Activated T-cell treated with anti-CD3 and anti-CD28 coated beads for 24 hours (primary cell): ENCODE measurements at places on chromosomes 16 and 17.

GRCh38 chr16:18024611-18025010 lies 311.9 kb downstream of the NPIPA8 start:
- no peak for DNase-seq

- no peak for DNase-seq
Observed at GRCh38 chr16:49876716-49877129, 20.8 kb upstream of the ZNF423 start.

- no peak for DNase-seq
Observed at GRCh38 chr17:77442976-77443747, 302.4 kb downstream of the SEC14L1 start.

GRCh38 chr16:75452464-75453190 lies 11.9 kb downstream of the TMEM170A start:
- no peak for DNase-seq

- no peak for DNase-seq
Observed at GRCh38 chr16:10660950-10661635, 33.6 kb downstream of the TEKT5 start.

- DNase-seq, result no peak
Observed at GRCh38 chr16:82344157-82344556, 174.1 kb upstream of the MPHOSPH6 start.

DNA sequence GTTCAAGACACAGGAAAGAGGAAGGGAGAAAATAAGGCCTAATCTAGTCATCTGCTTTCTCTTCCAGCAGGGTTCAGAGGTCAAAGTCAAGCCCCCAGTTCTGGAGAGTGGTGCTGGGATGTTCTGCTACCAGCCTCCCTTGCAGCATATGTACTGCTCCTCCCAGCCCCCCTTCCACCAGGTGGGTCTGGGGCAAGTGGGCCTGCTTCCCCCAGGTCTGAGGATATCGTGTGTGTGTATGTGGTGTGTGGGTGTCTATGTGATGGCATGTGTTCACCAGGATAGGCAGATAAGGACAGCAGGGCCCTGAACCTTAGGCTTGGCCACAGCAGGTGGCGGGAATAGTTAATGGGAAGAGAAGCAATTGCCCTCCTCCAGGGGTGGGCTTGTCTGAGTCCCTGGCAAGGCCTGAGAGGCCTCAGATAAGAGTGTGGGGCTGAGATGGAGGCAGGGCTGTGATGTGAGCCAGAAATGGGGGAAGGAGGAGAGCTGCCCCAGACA lies 21.1 kb downstream of the FOXN1 start:
- DNase-seq, result no peak

- DNase-seq, result no peak
Observed at GRCh38 chr17:5133311-5133710, 17.5 kb downstream of the USP6 start.

GRCh38 chr17:79627766-79628690 lies 17.2 kb upstream of the RBFOX3 start:
- DNase-seq, result no peak

GRCh38 chr17:35368081-35368830 lies 5.2 kb downstream of the SLFN11 start:
- no peak for DNase-seq

- no peak for DNase-seq
Observed at GRCh38 chr17:70394473-70395232, 225.3 kb downstream of the KCNJ2 start.

DNA sequence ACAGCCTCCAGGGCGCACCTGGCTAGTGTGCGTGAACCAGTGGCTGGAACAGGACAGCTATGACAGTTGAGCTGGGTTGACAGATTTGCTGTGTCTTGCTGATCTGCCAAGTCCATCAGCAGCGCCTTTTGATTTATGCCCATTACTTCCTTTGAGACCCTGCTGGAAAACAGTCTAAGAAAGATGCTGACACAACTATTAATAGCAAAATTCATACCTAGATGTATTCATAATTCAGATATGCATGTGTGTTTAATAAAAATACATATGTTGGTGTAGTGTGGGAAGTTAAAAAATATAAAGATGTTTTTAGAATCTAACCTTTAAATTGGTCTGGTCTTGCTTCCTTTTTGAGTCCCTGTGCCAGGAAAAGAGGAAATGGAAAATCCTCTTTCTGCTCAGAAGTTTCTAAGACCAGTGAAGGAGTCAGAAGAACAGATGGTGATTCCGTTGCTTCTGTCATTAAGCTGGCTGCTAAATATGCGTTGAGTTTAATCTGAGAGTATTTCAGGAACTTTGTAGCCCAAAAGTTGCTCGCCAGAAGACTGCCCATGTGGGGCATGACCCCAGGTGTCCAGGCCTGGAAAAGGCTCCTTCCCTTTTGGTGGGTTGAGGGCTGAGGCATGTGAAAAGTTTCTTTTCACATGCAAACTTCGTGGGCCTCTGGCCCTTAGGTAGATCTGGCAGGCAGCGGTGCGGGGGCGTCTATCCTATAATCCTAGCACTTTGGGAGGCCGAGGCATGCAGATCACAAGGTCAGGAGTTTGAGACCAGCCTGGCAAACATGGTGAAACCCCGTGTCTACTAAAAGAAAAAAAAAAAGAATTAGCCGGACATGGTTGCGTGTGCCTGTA lies 40.0 kb upstream of the ENDOV start:
- DNase-seq, result no peak

- no peak for DNase-seq
Observed at GRCh38 chr17:21167303-21167702, 40.5 kb downstream of the DHRS7B start.

GRCh38 chr17:3157218-3157617 lies 29.9 kb upstream of the OR1G1 start:
- DNase-seq, result no peak

DNA sequence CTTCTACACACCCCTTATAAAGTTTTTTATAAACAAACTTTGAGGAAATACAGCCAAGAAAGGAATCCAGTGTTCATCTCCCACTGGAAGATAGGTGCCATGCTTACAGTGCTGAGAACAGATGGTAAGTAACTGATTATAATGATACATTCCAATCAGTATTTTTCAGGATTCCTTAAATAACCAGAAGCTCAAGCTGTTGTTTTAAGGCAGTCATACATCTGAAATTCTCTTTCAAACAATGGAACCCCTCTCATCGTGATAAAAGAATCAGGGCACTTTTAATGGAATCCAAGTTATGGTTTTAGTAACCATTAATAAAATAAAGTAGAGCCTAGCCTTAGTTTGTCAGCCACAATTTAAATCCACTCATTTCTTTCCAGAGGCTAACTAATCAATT lies 56.1 kb upstream of the STAC2 start:
- DNase-seq, result no peak

DNA sequence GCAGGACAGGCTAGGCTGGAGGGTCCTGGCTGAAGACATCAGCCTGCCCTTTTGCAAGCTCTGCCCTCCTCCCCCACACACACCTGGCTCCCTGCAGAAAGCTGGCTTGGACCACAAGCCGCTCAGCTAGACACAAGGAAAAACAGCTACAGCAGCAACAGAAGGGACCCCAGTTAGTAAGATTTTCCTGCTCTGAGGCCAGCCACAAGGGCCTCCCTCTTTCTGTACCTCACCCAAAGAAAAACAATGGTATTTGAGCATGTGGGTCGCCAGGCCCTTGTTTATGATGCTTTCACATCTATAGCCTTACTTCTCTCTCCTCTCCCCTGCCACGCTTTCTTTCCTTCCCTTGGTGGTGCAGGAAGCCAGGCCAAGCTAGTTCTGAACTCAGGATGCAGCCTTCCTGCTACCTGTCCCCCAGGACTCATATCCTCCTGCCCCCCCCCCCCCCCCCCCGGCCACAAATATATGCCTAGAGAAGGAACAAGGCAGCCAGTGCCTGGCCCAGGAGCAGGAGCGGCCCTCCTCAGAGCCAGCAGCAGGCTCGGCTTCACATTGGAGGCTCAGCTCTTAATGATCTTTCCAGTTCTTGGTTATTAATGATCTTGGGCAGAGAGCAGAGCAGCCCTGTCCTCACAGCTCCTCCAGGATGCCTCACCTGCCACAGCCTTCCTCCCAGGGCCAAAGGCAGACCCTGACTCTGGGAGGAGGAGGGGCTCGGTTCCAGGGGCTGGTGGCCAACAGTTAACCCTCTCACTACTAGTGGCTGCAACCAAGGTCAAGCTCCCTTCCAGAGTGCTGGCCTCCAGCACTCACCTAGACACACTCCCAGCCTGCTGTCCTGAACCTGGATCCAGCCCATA lies 19.5 kb downstream of the GRIN2C start:
- DNase-seq, result no peak

DNA sequence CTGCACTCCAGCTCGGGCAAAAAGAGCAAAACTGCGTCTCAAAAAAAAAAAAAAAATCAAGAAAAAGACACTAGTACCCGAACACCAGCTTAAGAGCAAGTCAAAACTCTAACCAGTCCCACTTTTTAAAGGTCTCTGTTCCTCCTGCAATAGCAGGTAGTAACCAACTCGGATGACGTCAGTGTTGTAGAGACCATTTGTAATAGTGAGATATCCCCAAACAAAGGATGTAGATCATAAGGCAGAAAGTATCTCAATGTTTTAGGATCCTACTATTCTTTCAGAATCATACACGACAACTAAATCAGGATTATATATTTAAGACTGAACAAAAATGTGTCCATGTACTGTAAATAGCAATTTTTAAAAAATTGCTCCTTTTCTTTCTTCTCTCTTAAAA lies 2.4 kb downstream of the JPT1 start:
- DNase-seq, result no peak

DNA sequence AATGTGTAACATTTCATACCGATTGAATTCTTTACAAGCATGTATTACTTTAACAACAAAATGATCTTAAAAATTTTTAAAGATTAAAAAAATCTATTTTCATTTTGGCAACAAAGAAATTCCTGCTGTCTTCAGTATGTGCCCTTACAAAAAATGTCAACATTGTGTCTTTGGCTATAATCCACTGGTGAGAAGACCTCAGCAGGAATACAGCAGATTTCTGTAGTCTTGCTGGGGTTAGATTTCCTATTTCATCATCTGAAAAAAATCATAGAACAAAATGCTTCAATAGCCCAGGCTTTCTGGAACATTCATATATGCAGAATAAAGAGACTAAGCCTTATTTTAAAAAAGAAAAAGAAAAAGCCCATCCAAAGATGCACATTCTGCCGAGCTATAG lies 129.1 kb upstream of the CA10 start:
- no peak for DNase-seq

GRCh38 chr17:9146064-9146463 lies 124.8 kb downstream of the NTN1 start:
- no peak for DNase-seq

- no peak for DNase-seq
Observed at GRCh38 chr16:14373896-14374295, 256.2 kb downstream of the PARN start.

GRCh38 chr17:834136-834535 lies 52.0 kb downstream of the MRM3 start:
- no peak for DNase-seq

DNA sequence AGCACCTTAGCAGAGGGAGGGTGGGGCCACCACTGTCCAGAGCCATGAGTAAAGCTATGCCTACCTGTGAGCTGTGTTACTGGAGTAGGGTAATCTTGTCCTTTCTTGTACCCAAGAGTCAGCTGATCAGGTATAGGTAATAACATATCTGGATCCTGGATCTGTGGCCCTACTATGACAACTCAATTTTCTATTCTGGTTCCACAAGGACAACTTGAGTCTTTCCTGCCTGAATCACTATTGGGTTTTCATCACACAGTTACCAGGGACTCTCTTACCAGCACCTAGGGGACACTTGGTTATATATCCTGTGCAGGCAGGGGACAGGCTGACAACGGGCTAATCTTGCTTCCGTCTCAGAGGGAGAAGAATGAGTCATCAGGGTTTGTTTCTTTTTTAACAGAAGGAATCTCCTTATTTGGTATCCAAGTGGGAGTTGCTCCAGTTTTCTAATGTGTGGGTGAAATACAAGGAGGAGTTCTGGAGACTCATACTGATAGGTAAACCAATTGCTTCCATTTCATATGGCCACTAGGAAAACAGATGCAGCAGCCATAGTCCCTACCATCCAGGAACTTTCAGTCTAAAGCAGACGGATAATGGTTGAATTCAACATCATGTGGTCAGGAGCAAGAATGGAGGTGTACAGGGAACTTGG lies 6.8 kb downstream of the ZNF267 start:
- DNase-seq, result no peak

DNA sequence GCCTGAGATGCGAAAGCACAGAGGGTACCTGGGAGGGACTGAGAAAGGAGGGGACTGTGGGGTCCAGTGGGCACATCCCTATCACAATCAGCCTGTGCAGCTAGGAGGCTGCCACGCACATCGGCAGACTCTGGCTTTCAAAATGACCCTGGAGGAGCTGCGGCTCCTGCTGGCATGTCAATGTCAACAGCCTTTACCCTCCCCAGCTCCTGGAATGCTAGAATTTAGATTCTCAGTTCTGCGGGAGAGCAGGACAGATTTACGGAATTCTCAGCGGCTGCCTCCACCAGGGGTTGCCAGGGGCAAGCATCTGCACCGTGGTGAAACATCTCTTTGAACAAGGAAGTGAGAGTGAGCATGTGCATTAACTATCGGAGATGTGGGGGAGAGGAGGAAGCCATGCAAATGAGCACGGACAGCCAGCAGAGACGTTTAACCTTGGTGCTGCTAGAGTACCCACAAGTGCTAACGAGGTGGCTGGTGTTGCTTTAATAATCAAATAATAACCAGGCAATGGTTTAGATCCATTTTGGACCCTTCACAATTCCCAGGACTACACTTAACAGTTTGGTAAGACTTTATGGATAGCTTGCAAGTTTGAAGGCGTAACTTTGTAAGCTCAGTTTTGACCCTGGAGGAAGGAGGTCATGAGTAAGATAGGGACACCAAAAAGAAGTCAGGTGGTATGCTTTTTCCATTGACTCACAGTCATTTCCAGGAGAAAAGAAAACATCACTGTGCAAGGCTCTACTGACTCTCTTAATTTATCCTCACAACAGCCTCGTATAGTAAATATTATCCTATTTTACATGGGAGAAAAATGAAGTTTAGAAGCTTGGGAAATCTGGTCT lies 54.1 kb downstream of the XYLT1 start:
- peak; percentile 47 for DNase-seq

GRCh38 chr16:22014271-22014873 lies 6.5 kb downstream of the MOSMO start:
- DNase-seq, result no peak

DNA sequence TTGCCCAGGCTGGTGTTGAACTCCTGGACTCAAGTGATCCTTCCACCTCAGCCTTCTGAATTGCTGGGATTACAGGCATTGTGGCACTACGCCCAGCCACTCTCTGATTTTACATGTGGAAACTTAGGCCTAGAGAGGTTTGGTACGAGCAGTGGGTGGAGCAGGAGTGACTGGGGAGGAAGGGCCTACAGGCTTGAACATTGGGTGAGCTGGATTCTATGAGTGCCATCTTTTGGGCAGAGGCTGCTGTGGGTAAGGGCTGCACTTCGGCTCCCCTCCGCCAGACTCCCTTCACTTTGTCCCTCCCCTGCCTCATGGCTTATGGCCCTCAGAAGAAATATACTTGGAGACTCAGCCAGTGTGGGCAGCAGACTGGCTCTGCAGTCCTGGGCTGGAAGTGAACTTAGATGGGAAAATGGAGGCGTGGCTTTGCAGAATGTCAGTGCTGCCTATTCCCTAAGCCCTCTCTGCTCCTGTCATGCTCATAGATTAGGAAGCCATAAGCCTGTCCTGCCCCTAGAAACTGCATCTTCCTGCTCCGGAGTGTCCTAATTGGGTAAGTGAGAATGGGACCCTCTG lies 9.5 kb upstream of the MRC2 start:
- no peak for DNase-seq
